HFFc6 (cell line): ENCODE measurements at places on chromosomes 7 and 10. TPM values are rescaled to one million over a fixed set of nuclear protein-coding genes. Genes with fewer than 3 reads are reported as not detected.

- H3K27me3 ChIP-seq, result no peaks in the 10 kb centered on the region; the same call in 1 of the 2 replicates
- no peaks in the 10 kb centered on the region for H3K4me1 ChIP-seq
- no peak overlapping the region for H3K27ac ChIP-seq
- DNase-seq, result no peak
- H3K36me3 ChIP-seq, result no peaks in the 10 kb centered on the region
Observed at GRCh38 chr10:96107623-96108038, 22.5 kb upstream of the ZNF518A start.

- no peak overlapping the region for H3K4me3 ChIP-seq
- H3K27me3 ChIP-seq, result peaks cover 8% of the 10 kb centered on the region
- no peak overlapping the region for H3K27ac ChIP-seq
Observed at GRCh38 chr7:98802088-98802780, 67.6 kb downstream of the TMEM130 start.

GRCh38 chr10:3893901-3894563, 109.0 kb upstream of the KLF6 start:
- peaks cover 2% of the 10 kb centered on the region; the same call in 1 of the 2 replicates for H3K27me3 ChIP-seq
- DNase-seq, result no peak
- H3K36me3 ChIP-seq, result no peaks in the 10 kb centered on the region

DNA sequence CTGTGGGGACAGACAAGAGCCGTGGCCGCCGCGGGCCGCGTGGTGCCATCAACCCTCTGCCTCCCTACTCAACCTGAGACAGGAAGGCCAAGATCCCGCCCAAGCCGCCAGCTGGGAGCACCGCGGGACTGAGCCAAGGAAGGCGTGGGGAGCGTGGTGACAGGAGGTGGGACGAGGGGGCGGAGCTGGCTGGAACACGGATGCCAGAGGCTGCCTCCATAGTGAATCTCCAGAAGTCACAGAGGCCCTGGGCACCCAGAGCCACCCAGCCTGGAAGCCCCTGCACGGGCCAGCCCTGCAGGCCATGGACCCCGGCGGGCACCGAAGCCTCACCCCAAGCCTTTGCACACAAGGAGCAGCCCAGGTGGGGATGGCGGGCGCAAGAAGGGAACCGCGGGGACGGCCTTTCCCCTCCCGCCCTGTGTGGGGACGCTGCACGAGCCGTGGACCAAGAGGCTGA, 18.1 kb upstream of the DPYSL4 start:
- no peak overlapping the region for H3K4me3 ChIP-seq
- peaks cover 5% of the 10 kb centered on the region for H3K27me3 ChIP-seq
- no peak for DNase-seq
- H3K4me1 ChIP-seq, result no peaks in the 10 kb centered on the region; the same call in 1 of the 2 replicates
- no peak overlapping the region for H3K27ac ChIP-seq

STEAP1 gene
- total RNA-seq, result 21.1 to 67.4 TPM (median 44.4 TPM) in 3 replicates

HSPB1 gene
- 1,016 to 1,216 TPM (median 1,154 TPM) in 3 replicates for total RNA-seq
